ENCODE measurements at places on chromosomes 2 and 18. TPM values are rescaled to one million over a fixed set of nuclear protein-coding genes. Genes with fewer than 3 reads are reported as not detected.

The RMND5A gene
- total RNA-seq, result 36.3 TPM

The UGT1A8 gene
- 0.09 TPM for total RNA-seq

The C2orf74 gene
- 16.1 TPM for total RNA-seq

The MC2R gene
- total RNA-seq, result not detected

The CTNNA2 gene
- 117 TPM for total RNA-seq

The ANKRD30BL gene
- total RNA-seq, result 0.22 TPM

The POTEI gene
- 0.39 TPM for total RNA-seq

The EN1 gene
- 0.71 TPM for total RNA-seq

The GRHL1 gene
- 2.6 TPM for total RNA-seq

The FBXO48 gene
- 1.4 TPM for total RNA-seq

The IL1F10 gene
- not detected for total RNA-seq

The B3GNT7 gene
- total RNA-seq, result 0.23 TPM

The DSG1 gene
- not detected for total RNA-seq

The IL37 gene
- not detected for total RNA-seq

The CFAP53 gene
- total RNA-seq, result 2.6 TPM

The ERBB4 gene
- total RNA-seq, result 0.34 TPM

The SFTPB gene
- total RNA-seq, result 0.32 TPM

The DUSP11 gene
- 36.6 TPM for total RNA-seq

The LYG2 gene
- total RNA-seq, result not detected

The C2orf66 gene
- 0.14 TPM for total RNA-seq

The STPG4 gene
- 0.49 TPM for total RNA-seq

The ERICH2 gene
- 1.6 TPM for total RNA-seq

The LIPG gene
- total RNA-seq, result 13.8 TPM

The CDK15 gene
- 0.09 TPM for total RNA-seq

The DPYSL5 gene
- 97.6 TPM for total RNA-seq

The CFAP65 gene
- 0.64 TPM for total RNA-seq

The AMER3 gene
- total RNA-seq, result 9.2 TPM

The ACADL gene
- not detected for total RNA-seq

The QPCT gene
- 3.1 TPM for total RNA-seq

The TANC1 gene
- total RNA-seq, result 3.6 TPM

The LCT gene
- 0.15 TPM for total RNA-seq

The CRYGA gene
- not detected for total RNA-seq

The KIAA2012 gene
- total RNA-seq, result 0.38 TPM

The GCG gene
- not detected for total RNA-seq

The RNF181 gene
- total RNA-seq, result 237 TPM

The VAMP5 gene
- not detected for total RNA-seq

The GPR39 gene
- 0.64 TPM for total RNA-seq

The LAMA1 gene
- 11.4 TPM for total RNA-seq

The MBD1 gene
- 54.8 TPM for total RNA-seq

The ARHGAP28 gene
- total RNA-seq, result 6.0 TPM

The REG3G gene
- total RNA-seq, result 0.25 TPM

The AP1S3 gene
- 11.3 TPM for total RNA-seq

The ZRANB3 gene
- 8.9 TPM for total RNA-seq

The OR6B2 gene
- total RNA-seq, result not detected

The FAM110C gene
- 0.23 TPM for total RNA-seq

The TRIM54 gene
- 0.49 TPM for total RNA-seq

The ACKR3 gene
- 24.1 TPM for total RNA-seq

The CYP27C1 gene
- total RNA-seq, result 2.0 TPM

The GKN1 gene
- total RNA-seq, result not detected

The FER1L5 gene
- 0.60 TPM for total RNA-seq

The SETBP1 gene
- total RNA-seq, result 37.0 TPM

The KCNJ13 gene
- 5.7 TPM for total RNA-seq
